ENCODE measurements at places on chromosomes 3 and 15. TPM values are rescaled to one million over a fixed set of nuclear protein-coding genes. Genes with fewer than 3 reads are reported as not detected.

Gene LRRC15
- not detected for total RNA-seq

Gene CPN2
- not detected for total RNA-seq

Gene GCSAM
- not detected for total RNA-seq

Gene ZNF770
- total RNA-seq: 53.8 TPM

Gene DUOX1
- total RNA-seq: not detected

Gene CCDC13
- total RNA-seq: 2.0 TPM

Gene DISP2
- 2.0 TPM for total RNA-seq

Gene SKOR1
- 0.49 TPM for total RNA-seq

Gene CLDN16
- not detected for total RNA-seq

Gene SYNPR
- not detected for total RNA-seq

Gene PAQR5
- 0.21 TPM for total RNA-seq

Gene GOLGA6L7
- not detected for total RNA-seq

Gene P2RY12
- not detected for total RNA-seq

Gene CHRNA7
- 9.5 TPM for total RNA-seq

Gene CCR8
- total RNA-seq: not detected

Gene CLDND1
- total RNA-seq: 102 TPM

Gene ZNF385D
- total RNA-seq: 2.1 TPM

Gene CATSPER2
- 2.8 TPM for total RNA-seq

Gene GMNC
- not detected for total RNA-seq

Gene FETUB
- total RNA-seq: not detected

Gene GPR15
- not detected for total RNA-seq

Gene IQCF5
- not detected for total RNA-seq

Gene TMEM202
- total RNA-seq: not detected

Gene MUSTN1
- total RNA-seq: 4.1 TPM
